ELR (cell line): ENCODE measurements at places on chromosomes 2 and 18.

- peak; percentile 70 for DNase-seq
Observed at GRCh38 chr18:63879709-63880108, 7.8 kb upstream of the SERPINB2 start.

- DNase-seq = no peak
Observed at GRCh38 chr2:120927265-120927628, 191.6 kb downstream of the GLI2 start.

DNA sequence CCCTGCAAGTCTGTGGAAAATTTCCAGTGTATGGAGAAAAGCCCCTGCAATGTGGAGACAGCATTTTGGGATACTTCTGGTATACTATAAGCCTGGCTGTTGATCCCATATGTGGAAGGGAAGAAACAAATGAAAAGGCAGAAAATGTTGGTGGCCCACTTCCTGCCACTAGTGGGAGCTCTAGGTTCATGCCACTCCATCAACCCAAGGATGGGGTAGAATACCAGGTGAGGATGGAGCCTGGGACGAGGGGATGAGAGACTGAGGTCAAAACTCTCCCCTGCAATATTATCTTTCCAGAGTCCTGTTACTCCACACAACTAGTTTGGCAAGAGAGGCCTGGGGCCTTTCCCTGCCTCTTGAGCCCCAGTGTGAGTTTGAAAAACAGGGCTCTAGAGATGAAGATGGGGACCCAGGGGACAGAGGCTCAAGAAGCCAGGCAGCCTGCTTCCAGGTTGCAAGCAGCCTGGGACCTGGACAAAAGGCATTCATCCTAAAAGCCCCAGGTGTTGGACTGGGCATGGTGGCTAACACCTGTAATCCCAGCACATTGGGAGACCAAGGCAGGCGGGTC is 31.9 kb downstream of the BMP10 start:
- peak; percentile 35 for DNase-seq

GRCh38 chr2:226320076-226320948 is 479.3 kb downstream of the IRS1 start:
- no peak for DNase-seq

DNA sequence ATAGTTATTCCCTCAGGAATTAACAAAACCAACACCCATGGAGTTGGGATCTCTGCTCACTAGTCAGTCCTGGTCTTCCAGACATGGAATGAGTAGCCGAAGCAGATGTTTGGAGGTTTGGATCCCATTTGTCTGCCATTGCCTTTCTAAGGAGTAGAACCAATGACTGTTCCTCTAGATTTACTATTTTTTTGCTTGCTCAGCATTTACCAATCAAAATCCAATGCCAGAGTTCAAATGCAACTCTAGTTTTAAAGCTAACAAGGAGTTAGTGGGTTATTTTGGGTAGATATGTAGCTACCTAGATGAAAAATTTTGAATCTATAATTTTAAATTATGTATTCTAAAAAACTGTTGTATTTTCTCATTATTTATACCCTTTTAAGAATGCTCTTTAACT is 62.6 kb downstream of the MALT1 start:
- DNase-seq = no peak

DNA sequence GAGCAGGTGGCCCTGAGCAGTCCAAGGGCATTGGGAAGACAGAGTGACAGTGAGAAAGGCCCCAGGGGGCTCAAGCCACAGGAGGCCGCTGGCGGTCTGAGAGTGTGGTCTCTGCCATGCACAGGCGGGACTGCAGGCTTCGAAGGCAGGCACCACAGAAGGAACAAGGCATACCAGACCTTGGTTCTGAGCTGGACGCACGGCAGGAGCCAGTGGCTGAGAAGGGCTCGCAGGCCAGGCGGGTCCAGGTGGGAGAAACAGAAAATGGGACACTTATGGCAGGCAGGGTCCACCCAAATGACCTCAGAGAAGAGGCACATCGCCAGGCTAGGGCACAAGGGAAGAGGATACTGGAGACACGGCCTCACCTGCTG is 14.9 kb downstream of the HJURP start:
- DNase-seq = no peak

DNA sequence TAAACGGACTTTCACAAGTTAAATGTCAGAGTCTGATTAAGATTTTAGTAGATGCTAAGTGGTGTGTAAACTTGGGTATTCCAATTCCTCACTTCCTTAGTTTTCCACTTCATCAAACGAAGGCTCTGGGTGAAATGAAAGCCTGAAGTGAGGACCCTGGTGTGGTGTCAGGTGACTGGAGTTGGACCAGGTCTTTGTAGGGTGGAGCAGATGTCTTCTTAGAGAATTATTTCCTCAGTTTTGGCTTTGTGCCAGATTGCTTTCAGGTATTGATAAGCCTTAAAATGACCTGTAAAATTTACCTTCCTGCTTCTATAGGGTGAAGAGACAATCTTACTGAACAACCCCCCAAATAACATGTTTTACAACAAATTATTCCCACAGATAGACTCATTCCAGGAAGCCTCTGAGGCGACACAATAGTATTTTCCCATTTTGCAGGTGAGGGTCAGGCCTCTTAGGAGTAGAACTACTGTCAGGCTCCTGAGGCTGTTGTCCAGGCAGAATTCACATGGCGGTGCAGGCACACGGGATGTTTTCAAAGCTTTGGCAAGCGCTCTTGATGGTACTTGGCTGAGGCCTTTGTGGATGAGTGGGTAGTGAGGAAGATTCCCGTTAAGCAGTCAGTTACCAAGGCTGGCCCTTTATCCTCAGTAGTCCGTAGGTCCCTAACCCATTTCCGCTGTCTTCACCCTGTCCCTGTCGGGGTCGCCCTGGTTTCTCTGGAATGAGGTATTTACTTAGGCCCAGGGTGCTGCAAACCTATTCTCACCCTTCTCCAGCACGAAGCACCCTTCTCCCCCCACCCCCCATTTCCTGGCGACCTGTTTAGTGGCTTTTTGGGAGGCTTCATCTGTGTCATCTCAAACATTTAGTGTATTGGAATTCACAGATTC is 6.6 kb downstream of the RPS7 start:
- no peak for DNase-seq

GRCh38 chr2:228545041-228545747 is 363.7 kb upstream of the SPHKAP start:
- DNase-seq = peak; percentile 95

DNA sequence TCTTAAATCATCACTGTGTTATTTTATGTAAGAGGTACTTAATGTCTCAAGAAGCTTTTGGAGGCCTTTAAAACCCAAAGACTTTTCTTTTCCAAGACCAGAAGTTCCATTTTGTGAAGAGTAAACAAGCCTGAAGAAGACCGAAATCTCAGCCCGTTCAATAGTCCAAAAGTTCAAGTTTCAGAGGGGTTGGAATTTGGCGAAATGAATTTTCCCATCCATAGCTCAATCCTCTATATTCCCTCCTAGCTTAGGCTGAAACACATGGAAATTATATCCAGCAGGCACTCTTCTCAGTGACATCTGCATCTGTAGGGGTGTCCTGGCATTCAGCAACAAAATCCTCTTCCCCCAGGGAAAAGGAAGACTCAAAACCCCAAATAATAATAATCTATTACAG is 344.6 kb downstream of the ARHGAP15 start:
- no peak for DNase-seq

- DNase-seq = peak; percentile 36
Observed at GRCh38 chr2:177984749-177985148, 87.8 kb downstream of the PDE11A start.

GRCh38 chr2:139099721-139100120 is 319.5 kb upstream of the NXPH2 start:
- no peak for DNase-seq

DNA sequence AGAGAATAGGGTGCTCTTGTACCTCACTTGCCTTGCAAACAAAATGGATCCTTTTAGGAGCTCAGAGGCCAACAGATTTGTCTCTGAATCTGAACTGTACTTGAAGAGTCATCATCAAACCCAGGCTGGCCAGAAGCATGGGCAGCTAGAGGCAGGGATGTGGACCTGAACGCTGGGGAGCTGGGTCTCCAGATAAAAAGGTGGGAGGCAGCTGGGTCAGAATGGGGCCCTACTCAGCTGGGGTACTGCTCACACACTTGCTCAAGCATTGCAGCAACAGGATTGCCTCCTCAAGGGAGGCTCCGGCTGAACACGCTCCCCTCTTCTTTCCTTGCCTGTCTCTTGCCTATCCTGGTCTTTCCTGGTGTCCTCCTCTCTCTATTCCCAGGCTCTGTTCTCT is 57.3 kb upstream of the SIX3 start:
- DNase-seq = no peak

GRCh38 chr2:6381326-6381725 is 484.4 kb downstream of the CMPK2 start:
- no peak for DNase-seq

- no peak for DNase-seq
Observed at GRCh38 chr18:59428018-59428417, 69.0 kb upstream of the LMAN1 start.

DNA sequence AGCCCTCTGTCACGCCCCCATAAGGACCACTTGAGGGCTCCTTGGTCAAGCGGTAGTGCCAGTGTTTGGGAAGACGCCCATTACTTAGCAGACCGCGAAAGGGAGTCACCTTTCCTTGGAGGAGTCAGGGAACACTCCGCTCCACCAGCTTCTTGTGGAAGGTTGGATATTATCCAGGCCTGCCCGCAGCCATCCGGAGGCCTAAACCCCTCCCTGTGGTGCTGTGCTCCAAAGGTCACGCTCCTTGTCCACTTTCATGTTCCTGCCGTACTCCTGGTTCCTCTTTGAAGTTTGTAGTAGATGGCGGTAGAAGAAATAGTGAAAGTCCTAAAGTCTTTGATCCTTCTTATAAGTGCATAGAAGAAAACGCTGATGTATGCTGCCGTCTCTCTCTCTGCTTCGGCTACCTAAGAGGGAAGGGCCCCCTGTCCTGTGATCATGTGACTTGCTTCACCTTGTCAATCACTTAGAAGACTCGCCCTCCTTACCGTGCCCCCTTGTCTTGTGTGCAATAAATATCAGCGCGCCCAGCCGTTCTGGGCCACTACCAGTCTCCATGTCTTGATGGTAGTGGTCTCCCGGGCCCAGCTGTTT is 1.7 kb upstream of the CATIP start:
- no peak for DNase-seq

GRCh38 chr2:133568172-133568571 is at the start of gene NCKAP5:
Gene NCKAP5, minus strand, starts transcription at chr2:133568463. Its CDS starts 50,937 bp downstream, at chr2:133517526.
- DNase-seq = no peak

DNA sequence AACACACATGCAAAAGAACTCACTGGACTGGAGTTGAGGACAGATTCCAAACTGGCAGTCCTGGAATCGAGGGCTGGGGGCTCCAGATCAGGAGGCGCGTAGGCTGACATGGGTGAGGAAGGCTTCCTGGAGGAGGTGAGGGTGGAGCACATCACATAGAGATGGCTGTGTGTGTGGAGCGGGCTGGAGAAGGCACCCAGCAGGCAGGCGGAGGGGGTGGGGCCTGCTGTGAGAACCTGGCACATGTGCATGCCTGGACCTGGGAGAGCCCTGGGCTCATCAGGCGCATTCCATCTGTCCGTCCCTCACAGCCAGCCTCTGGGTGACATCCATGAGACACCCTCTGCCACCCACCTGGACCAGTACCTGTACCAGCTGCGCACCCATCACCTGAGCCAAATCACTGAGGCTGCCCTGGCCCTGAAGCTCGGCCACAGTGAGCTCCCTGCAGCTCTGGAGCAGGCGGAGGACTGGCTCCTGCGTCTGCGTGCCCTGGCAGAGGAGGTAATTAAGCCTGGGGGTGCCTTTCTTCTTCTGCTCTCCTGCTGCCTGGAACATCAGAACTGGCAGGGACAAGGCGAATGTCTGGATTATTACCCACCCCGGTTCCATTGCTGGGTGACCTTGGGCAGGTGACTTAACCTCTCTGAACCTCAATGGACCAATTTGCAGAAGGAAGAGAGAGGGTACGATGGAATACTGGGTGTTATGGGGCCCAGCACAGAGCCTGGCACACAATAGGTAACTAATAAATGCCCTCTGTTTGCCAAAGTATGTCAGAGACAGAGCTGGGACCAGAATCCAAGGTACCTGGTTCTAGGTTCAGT is 108.3 kb downstream of the DYSF start:
- no peak for DNase-seq

- DNase-seq = peak; percentile 54
Observed at GRCh38 chr2:11744631-11745394, 1.6 kb upstream of the LPIN1 start.

DNA sequence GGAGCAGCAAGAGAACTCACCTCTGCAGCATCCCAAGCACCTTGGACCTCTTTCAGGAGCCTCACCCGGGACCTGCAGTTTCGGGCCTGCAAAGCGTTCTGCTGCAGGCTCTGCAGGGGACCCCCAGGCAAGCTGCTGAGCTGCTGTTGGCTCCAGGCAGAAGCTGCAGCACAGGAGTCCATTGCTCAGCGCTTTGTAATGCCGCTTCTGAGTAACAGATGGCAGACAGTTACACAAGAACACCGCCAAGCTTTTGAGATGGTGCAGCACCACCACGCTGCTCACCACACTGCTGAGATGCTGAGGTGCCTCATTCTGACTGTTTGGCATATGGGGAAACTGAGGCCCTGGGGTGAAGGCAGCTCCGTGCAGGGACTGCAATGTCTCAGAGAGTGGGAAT is 1.9 kb upstream of the GALNT14 start:
- no peak for DNase-seq

- DNase-seq = no peak
Observed at GRCh38 chr2:169287666-169288065, 74.7 kb downstream of the LRP2 start.

DNA sequence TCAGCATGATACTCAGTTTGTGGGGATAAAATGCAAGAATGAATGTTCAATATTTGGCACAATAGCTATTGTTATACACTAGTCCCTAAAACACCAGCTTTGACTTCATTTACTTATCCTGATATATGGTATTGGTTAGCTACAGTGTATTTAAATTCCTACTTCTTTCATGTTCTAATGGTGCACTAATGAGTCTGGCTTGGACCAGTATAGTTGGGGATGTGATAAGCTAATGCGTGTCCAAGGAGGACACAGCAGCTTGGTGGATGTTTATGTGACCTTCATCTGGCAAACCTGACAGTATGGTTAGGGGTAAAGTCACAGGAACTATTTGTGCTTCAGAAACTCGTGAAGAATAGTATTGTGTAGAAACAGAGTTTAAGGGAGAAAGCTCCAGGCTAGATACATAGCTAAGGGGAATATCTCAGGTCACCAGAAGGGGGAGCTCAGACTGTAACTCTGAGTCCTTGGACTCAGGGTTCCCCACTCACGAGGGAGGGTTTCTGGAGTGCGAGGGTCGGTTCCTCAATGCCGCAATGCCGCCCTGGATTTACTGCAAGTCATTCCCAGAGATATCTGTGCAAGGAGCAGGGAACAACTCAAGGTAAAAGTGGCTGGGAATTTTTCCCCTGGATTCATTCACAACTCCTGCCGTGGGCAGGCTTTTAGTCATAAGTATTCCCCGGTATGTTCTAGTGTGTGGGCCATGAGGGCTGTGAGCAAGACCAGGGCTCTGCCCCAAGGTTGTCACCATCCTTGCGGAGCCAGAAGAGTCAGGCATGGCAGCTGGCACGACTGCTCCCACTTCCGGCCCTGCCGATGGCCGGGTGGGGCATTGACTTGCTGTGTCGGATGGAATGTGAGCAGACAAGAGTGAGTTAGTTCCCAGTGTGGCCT is 14.5 kb downstream of the IL1R2 start:
- peak; percentile 79 for DNase-seq

DNA sequence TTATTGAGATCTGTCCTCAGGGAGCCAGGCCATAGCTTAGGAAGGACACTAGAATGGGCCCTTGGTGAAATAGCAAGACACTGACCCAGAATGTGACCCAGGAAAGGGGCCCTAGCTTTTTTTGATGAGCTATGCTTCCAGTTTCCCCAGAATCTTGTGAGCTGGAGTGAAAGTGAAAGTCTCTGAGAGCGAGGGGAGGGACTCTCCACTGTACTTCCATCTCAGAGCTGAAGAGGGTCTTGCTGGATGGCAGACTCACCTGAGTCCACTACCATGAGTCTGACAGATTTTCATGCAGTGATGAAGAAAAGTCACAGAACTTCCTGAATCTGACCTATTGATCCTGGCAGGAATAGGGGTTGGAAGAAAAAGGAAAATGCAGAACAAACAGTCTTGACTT is 3.1 kb downstream of the ARHGAP25 start:
- DNase-seq = no peak
